ENCODE measurements at places on chromosomes 11 and 22.

- no peak for DNase-seq
These were observed 4.2 kb downstream of the API5 start for GRCh38 chr11:43315966-43316365.

- peak; percentile 61 for DNase-seq
These were observed 5.2 kb downstream of the FXYD2 start for GRCh38 chr11:117819096-117820040.

GRCh38 chr22:35894937-35895708 is 133.5 kb downstream of the RBFOX2 start:
- DNase-seq, result no peak

DNA sequence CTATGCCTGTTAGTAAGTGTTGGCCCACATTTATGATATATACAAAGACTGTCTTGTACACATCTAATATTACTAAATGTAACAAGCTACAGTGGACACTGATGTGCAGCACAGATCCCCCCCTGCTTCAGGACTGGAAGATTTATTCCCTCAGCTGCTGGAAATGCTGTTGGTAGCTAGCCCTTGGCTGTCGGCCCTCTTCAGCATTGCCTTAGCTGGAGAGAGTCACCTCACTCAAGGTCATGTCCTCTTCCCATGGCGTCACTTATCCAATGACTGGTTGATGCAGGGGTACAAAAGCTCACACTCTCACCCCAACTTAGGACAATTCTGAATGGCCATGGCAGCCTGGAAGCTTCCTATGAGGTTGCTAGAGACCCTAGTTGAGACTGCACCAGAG is 312.7 kb downstream of the SOX6 start:
- no peak for DNase-seq

- no peak for DNase-seq
These were observed 16.5 kb downstream of the PSMD13 start for GRCh38 chr11:253160-253885.

DNA sequence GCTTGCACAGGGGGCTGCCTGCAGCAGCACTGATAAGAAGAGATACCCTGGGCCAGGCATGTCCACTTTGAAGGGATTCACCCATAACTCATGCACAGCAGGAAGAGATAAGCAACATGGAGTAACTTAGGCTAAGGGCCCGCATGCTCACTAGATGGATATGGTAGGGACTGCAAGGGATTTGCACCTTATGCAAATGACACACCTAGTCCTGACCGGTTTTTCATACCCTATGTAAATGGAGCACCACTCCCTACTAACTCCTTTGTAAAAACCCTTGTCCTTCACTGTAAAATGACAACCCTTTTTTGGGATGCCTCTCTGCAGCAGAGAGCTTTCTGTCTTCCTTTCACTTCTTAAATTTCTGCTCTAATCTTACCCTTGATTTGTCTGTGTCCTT is 658.9 kb upstream of the CCDC179 start:
- no peak for DNase-seq

- DNase-seq, result no peak
These were observed 89.0 kb upstream of the GRK3 start for GRCh38 chr22:25475257-25476022.

- DNase-seq, result no peak
These were observed 46.1 kb downstream of the SMIM38 start for GRCh38 chr11:69201764-69202370.

DNA sequence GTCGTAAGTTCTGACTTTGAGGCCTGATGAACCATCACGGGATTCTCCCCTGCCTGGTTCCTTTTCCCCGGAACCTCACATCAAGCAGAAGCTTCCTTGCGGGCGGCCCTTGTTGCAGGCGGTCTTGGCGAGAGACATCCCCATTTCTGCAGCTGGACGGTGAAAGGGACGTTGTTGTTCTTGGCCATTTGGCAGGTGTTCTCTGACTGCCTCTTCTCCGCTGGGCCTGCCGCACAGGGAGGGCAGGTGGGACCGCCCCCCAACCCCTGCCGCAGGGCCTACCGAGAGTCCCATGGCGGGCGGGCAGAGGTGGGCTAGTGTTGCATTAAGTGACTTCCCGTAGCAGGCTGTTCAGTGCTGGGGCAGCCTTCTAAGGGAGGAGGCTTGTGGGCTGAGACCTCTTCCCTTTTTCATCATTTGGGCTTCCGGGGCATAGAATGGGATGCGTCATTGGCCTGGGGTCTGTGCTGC is 26.9 kb upstream of the GRAMD4 start:
- DNase-seq, result peak; percentile 92

- no peak for DNase-seq
These were observed 95.8 kb upstream of the ALKBH3 start for GRCh38 chr11:43784866-43785265.
